ENCODE measurements at places on chromosomes 2 and 18. TPM values are rescaled to one million over a fixed set of nuclear protein-coding genes. Genes with fewer than 3 reads are reported as not detected.

The PROM2 gene
- total RNA-seq, result 0.63 TPM

The ZEB2 gene
- 35.9 TPM for total RNA-seq

The CYP26B1 gene
- not detected for total RNA-seq

The DCDC2C gene
- total RNA-seq, result not detected

The TRIB2 gene
- total RNA-seq, result 9.8 TPM

The MC2R gene
- not detected for total RNA-seq

Data from activated T-cell treated with anti-CD3 and anti-CD28 coated beads, Interleukin-2, amount 50 U/mL, for 4 hours (primary cell).